ENCODE measurements at places on chromosomes 11 and 22. TPM values are rescaled to one million over a fixed set of nuclear protein-coding genes. Genes with fewer than 3 reads are reported as not detected.
A peak's percentile ranks its signal among the peaks of the same experiment; 100 is the strongest.

DNA sequence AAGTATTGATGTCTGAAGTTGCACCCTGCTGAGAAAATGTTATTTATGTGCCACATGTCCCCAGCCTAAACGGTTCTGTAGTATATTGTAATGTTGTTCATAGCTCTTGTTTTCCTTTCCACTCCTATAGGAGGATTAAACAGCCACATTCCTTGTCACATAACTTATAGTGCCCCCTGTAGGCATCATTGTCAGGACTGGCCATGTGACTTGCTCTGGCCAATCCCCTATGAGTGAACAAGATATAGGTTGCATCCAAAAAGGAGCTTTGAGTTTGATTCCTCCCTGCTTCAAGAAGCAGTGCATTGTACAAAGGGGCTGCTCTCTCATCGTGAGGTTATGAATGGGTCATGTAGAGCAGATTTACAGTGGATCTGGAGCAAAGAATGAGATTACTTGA, 717.6 kb upstream of the ANO5 start:
- H3K36me3 ChIP-seq: no peaks in the 10 kb centered on the region
- no peaks in the 10 kb centered on the region for H3K27me3 ChIP-seq
- no peak overlapping the region for H3K27ac ChIP-seq
- H3K4me1 ChIP-seq: no peaks in the 10 kb centered on the region

- H3K36me3 ChIP-seq: no peaks in the 10 kb centered on the region
- no peak for DNase-seq
- H3K4me1 ChIP-seq: peaks cover 6% of the 10 kb centered on the region
These were observed 66.7 kb upstream of the LMO1 start for GRCh38 chr11:8330404-8330803.

DNA sequence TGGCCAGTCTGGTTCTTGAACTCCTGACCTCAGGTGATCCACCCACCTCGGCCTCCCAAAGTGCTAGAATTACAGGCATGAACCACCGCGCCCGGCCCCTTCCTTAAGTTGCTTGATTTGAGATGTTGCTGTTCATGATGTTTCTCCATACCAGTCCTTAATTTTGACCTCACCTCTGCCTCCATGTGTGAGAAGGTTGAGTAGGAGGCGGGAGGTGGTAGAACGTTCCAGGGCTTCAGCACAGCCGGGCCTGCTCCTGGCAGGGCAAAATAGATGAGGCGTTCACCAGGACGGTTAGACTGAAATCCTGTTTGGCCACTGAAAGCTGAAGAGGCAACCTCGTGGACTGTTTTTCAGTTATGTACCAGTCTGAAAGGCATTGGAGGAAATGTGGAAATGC, 48.3 kb upstream of the SYT13 start:
- H3K36me3 ChIP-seq: no peaks in the 10 kb centered on the region
- H3K27me3 ChIP-seq: peaks cover 18% of the 10 kb centered on the region
- H3K27ac ChIP-seq: no peak overlapping the region
- H3K4me1 ChIP-seq: no peaks in the 10 kb centered on the region
- no peak for DNase-seq
- no peak overlapping the region for H3K4me3 ChIP-seq

GRCh38 chr22:43206509-43207161, 19.7 kb upstream of the TTLL12 start:
- peaks cover 31% of the 10 kb centered on the region for H3K4me1 ChIP-seq
- H3K27ac ChIP-seq: no peak overlapping the region
- H3K36me3 ChIP-seq: no peaks in the 10 kb centered on the region
- DNase-seq: no peak
- H3K27me3 ChIP-seq: no peaks in the 10 kb centered on the region

- DNase-seq: peak; percentile 75
- H3K4me3 ChIP-seq: no peak overlapping the region
- H3K36me3 ChIP-seq: no peaks in the 10 kb centered on the region
- H3K27me3 ChIP-seq: no peaks in the 10 kb centered on the region
These were observed 25.0 kb upstream of the CCDC34 start for GRCh38 chr11:27388001-27388400.

GRCh38 chr22:32636884-32637283, 162.3 kb downstream of the FBXO7 start:
- no peaks in the 10 kb centered on the region for H3K36me3 ChIP-seq
- no peak for DNase-seq
- H3K4me1 ChIP-seq: no peaks in the 10 kb centered on the region
- no peak overlapping the region for H3K27ac ChIP-seq
- H3K27me3 ChIP-seq: no peaks in the 10 kb centered on the region

DNA sequence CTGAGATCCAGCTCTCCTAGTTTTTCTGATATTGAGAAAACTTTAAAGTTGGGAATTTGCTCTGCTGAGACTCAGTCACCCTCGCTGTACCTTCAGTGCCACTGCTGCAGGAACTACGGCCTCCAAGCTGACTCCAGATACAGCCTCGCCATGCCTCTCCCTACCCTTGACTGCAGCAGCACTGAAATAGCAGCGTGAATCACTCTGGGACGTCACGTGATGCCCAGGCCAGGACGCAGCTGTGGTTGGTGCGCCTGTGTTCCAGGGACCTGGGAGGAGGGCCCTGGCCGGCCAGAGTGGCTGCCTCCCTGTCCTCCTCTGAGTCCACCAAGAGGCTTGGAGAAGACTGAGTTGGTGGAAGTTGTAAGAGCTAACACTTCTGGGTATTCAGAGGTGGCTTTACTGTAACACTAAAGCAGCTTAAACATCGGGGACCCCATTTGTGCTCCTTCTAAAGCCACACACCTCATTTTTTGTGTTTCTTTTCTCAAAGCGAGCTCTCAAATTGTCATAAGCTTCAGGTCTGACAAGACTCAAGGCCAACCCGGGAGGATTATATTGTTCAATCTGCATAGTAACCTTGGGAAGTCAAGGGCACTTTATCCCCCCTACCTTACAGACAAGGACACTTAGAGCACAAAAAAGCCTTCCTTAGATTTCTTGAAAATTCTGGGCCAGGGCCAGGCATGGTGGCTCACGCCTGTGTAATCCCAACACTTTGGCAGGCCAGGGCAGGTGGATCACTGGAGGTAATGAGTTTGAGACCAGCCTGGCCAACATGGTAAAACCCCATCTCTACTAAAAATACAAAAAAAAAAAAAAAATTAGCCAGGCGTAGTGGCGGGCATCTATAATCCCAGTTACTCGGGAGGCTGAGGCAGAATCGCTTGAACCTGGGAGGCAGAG, 4.2 kb upstream of the STIP1 start:
- H3K4me3 ChIP-seq: peak overlapping the region; percentile 25
- H3K36me3 ChIP-seq: peaks cover 4% of the 10 kb centered on the region
- DNase-seq: peak; percentile 79
- H3K27me3 ChIP-seq: no peaks in the 10 kb centered on the region
- peak overlapping the region; percentile 75 for H3K27ac ChIP-seq

CRACR2B gene
- 35.7 TPM for total RNA-seq

DNA sequence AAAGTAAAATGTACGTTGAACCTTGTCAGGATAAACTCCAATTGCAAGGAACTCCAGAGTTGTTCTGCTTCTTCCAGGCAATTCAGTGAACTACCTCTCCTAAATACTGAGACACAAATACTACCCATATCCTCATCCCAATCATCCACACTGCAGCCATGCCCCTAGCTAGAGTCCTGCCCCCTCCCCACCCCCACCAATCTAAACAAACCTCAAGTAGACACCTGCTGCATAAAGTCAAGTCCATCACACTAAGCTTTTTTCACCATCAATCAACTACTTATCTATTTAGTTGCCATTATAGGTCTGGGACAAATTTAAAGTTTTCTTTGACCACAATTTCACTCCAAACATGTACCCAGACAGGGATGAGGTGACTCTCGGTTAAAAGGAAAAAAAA, 93.2 kb upstream of the APOA1 start:
- H3K27me3 ChIP-seq: no peaks in the 10 kb centered on the region
- peaks cover 31% of the 10 kb centered on the region for H3K4me1 ChIP-seq

DNA sequence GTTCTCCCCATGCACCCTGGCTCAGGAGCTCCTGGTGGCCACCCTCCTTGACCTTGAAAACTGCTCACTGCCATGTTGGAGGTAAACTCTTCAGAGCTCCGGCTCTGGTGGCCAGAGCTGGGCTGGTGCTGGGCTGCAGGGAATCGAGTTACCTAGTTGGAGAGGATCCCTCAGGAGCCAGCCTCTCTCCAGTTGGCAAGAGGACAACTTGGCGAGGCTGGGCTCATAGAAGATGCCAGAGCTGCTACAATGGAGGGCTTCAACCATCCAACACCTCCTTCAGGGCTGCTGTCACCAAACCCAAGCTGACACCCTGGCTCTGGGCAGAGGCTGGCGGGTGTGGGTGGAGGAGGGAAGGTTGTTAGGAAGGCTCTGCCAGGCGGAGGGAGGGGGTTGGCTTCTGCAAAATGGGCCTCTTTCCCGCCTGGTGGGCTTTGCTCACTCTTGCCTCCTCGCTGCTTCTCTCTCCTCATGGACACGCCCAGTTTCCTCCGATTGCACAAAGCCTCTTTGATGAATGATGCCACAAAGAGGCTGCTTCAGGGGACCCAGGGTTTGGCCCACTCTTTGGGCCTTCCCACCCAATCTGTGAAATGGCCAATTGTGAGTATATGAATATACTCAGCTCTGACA, 53.1 kb downstream of the THAP12 start:
- no peak overlapping the region for H3K4me3 ChIP-seq
- H3K36me3 ChIP-seq: no peaks in the 10 kb centered on the region
- H3K27ac ChIP-seq: no peak overlapping the region
- no peak for DNase-seq
- no peaks in the 10 kb centered on the region for H3K27me3 ChIP-seq

RFPL1 gene
- total RNA-seq: not detected

CEND1 gene
- total RNA-seq: 0.63 TPM

MRGPRE gene
- not detected for total RNA-seq

C1QTNF4 gene
- not detected for total RNA-seq

FXYD6 gene
- total RNA-seq: 0.35 TPM

GRCh38 chr11:99545616-99546015, 524.9 kb downstream of the CNTN5 start:
- H3K36me3 ChIP-seq: no peaks in the 10 kb centered on the region
- no peaks in the 10 kb centered on the region for H3K27me3 ChIP-seq
- no peak for DNase-seq
- no peaks in the 10 kb centered on the region for H3K4me1 ChIP-seq
- no peak overlapping the region for H3K27ac ChIP-seq
- no peak overlapping the region for H3K4me3 ChIP-seq

CHRM4 gene
- 1.0 TPM for total RNA-seq

GRCh38 chr22:20546541-20546950, 39.1 kb downstream of the MED15 start:
- peaks cover 34% of the 10 kb centered on the region for H3K4me1 ChIP-seq
- H3K27me3 ChIP-seq: no peaks in the 10 kb centered on the region
- no peak for DNase-seq
- no peak overlapping the region for H3K4me3 ChIP-seq
- peaks cover 68% of the 10 kb centered on the region for H3K36me3 ChIP-seq
- H3K27ac ChIP-seq: peak overlapping the region; percentile 15

- H3K27ac ChIP-seq: no peak overlapping the region
- no peaks in the 10 kb centered on the region for H3K4me1 ChIP-seq
- peaks cover 2% of the 10 kb centered on the region for H3K27me3 ChIP-seq
- no peaks in the 10 kb centered on the region for H3K36me3 ChIP-seq
- H3K4me3 ChIP-seq: no peak overlapping the region
These were observed 40.3 kb upstream of the E2F8 start for GRCh38 chr11:19281041-19281440.

DNA sequence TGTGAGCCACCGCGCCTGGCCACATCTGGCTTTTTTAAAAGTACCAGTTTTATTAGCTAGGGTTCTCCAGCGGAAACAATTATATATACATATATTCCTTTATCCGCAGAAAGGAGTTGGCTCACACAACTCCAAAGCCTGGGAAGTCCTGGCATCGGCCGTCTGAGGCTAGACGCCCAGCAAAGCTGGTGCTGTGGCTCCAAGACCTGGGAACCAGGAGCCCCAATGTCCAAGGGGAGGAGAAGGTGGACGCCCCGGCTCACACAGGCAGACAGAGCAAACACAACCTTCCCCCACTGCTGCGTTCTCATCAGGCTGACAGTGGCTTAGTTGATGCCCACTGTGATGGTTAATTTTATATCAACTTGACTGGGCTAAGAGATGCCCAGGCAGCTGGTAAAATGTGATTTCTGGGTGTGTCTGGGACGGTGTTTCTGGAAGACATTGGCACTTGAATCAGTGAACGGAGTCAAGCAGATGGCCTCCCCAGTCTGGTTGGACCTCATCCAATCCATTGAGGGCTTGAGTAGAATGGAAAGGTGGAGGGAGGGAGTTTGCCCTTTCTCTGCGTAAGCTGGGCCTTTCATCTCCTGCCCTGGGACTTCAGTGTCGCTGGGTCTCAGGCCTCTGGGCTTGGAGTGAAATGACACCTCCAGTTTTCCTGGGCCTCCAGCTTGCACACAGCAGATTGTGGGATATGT, 904.4 kb downstream of the BRD1 start:
- no peaks in the 10 kb centered on the region for H3K27me3 ChIP-seq
- H3K27ac ChIP-seq: no peak overlapping the region

DNA sequence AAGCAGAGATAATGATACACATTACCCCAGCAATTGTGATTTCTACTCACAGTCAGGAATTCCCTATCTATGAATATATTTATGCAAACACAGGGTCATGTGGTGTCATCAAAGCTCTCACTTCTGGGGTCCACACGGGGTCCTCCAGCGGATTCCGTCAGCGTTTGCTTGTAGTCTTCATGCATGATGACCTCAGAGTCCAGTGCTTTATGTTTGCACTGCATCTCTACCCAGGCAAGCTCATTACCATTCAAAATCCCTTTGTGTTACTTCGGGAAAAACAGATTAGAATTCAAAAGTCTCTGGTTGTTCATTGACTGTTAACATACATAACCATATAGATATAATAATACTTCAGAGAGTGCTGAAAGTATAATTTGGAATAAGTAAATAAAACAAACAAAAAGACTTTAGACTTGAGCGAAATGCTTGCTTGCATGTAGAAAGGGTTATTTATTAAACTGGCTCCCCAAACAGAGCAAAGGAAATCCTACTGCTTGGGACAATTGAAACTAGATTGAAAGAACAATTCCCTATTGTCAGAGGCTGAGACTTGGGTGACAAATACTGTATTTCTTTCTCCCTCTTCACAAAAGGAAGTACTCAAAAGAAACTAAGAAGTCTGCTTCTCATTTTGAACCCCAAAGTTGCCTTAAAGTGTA, 423.1 kb downstream of the ETS1 start:
- no peaks in the 10 kb centered on the region for H3K36me3 ChIP-seq
- H3K4me3 ChIP-seq: no peak overlapping the region
- DNase-seq: no peak
- H3K27me3 ChIP-seq: no peaks in the 10 kb centered on the region
- no peaks in the 10 kb centered on the region for H3K4me1 ChIP-seq

GRCh38 chr11:35650006-35650405, 12.6 kb upstream of the TRIM44 start:
- peaks cover 2% of the 10 kb centered on the region for H3K27me3 ChIP-seq
- DNase-seq: no peak
- H3K36me3 ChIP-seq: no peaks in the 10 kb centered on the region
- no peak overlapping the region for H3K4me3 ChIP-seq
- H3K27ac ChIP-seq: no peak overlapping the region
- H3K4me1 ChIP-seq: no peaks in the 10 kb centered on the region

DNA sequence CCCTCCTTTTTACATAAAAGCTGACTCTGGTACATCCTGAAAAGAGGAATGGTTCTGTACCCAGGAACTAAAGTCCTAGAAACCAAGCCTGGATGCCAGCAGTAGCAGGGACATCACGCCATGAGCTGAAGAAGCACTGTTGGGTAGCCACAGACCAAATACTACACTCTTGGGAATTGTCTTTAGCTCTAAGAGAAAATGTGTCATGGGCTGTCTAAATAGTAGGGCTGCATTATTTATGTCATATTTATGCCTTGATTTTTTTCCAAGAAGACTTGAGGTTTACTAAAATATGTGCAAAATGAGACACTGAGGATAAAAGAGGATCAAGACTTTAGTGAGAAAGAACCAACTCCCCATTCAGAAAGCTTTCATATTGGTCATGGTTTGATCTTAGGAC, 213.6 kb downstream of the RAB38 start:
- no peak for DNase-seq
- no peaks in the 10 kb centered on the region for H3K27me3 ChIP-seq
- no peak overlapping the region for H3K4me3 ChIP-seq
- H3K36me3 ChIP-seq: no peaks in the 10 kb centered on the region
- no peak overlapping the region for H3K27ac ChIP-seq
- H3K4me1 ChIP-seq: no peaks in the 10 kb centered on the region
